Fibroblast of villous mesenchyme (primary cell): ENCODE measurements at places on chromosomes 7 and 10.

DNA sequence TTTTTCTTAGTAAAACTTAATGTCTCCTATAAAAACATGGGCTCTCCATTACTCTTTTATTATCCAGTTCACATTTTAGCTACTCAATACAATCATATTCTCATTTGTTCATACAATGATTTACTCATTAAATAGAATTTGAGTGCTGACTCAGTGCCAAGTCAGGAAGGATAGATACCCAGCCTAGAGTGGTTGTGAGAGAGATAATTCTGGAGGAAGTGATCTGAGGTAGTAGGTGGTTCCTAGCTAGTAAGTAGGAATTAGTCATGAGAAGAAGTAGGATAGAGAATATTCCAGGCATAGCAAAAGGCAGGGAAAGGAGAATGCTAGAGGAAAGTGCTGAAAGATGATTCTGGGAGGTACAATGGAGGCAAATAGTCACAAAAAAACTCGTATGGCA, 133.5 kb upstream of the MBL2 start:
- DNase-seq = no peak

- peak; percentile 65 for DNase-seq
Measured at GRCh38 chr10:92880233-92880861, 32.0 kb downstream of the EXOC6 start.

DNA sequence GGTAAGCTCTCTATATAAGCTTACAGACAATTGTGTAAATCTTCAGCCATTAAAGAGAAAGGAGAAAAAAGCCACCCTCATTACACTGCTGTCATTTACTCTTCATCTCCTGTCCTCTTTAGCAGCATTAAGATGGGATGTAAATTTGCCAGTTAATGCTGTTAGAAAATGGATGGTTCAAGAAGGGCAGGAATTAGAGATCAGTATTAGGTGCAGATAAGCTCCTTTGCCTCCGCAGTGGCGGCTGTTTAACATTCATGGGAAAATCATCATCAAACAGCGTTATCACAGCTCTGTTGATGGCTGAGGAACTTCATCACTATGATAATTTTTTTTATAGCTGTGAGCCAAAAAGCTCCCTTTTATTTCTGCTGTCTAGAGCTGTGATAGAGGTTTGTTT, 61.8 kb upstream of the FAM204A start:
- no peak for DNase-seq

- DNase-seq = peak; percentile 52
Measured at GRCh38 chr10:11610826-11611247, 613 bp downstream of the USP6NL start.
